ENCODE measurements at places on chromosomes 11 and 22. TPM values are rescaled to one million over a fixed set of nuclear protein-coding genes. Genes with fewer than 3 reads are reported as not detected.

The MUC15 gene
- total RNA-seq: not detected

GRCh38 chr11:113339929-113340589 is 25.7 kb downstream of the TTC12 start:
- no peak for DNase-seq

The MIEF1 gene
- 24.7 TPM for total RNA-seq

DNA sequence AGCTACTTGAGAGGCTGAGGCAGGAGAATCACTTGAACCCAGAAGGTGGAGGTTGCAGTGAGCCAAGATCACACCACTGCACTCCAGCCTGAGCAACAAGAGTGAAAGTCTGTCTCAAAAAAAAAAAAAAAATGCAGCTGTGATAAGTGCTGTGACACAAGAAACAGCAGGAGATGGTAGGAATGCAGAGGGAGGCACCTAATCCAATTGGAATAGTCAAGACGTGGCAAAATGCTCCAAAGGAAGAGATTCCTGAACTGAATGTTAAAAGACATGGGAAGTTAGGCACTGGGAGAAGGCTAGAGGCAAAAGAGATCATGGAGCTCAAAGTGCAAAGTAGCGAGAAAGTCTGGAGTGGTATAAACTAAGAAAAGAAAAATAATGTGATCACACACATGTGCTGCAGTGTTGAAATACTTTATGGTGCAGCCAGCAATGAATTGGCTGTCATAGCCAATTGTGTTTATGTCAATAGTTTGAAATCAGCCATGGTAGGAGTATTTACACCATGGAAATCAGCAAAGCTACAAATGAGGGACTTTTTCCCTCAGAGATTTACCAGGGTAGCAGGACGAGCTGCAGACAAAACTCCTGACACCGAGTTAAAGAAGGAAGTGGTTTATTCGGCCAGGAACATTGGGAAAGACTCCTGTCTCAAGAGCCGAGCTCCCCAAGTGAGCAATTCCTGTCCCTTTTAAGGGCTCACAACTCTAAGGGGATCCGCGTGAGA is 40.9 kb upstream of the LIPT2 start:
- no peak for DNase-seq

The OR4A16 gene
- total RNA-seq: not detected

DNA sequence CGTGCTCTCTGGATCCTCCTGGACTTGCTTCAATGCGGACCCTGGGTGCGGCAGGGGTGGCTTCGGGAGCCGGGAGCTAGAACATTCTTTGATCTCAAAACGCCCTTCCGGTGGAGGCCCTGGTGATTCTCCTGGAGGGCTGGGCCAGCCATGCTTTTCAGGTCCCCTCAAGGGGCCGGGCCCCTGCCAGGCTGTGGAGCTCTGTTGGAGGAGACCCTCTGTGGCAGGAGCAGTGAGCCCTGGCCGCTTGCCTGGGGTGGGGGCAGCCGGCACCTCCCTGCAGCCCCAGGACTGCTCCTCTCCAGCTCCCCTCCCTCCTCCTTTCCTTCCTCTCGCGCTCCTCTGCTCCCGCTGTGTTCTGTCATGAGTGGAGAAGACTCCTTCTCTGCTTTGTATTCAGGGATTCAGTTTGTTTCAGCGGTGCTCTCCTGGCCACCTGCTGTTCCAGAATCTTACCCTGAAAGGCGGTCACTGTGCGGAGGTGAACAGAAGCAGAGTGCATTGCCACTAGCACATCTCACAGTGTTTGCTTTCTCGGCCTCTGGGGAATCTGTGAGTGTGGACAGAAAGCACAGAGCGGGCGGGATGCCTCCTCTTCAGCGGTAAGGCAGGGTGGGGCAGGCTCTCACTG is 289.1 kb downstream of the TBC1D22A start:
- DNase-seq: no peak

DNA sequence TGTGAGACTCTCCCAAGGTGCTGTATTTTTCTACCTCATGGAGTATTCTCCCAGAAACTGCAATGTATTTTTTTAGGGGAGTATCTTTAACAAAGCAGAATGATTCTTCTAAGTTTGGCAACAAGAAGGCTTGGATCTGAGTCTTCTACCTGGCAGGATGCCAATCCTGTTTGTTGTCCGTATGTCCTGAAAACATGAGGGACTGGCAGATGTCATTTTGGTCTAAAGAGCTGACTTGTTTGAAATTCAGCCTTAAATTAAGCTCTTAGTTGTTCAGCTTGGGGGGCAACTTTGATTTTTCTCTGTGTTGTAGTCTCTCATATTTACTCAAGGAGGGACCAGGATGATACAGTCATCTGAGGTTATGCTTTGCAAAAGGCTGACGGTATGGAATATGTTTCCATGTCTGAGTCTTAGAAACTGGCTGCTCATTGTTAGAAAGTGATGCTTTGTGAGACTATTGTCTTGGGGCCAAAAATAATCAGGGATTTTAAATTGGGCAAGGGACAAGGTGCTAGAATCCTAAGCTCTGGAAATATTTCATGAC is 9.3 kb downstream of the MRPL16 start:
- peak; percentile 39 for DNase-seq

The CSF2RB gene
- total RNA-seq: 20.6 TPM

The C11orf86 gene
- not detected for total RNA-seq

- DNase-seq: no peak
Measured at GRCh38 chr22:18970176-18970947, 34.3 kb upstream of the PRODH start.

DNA sequence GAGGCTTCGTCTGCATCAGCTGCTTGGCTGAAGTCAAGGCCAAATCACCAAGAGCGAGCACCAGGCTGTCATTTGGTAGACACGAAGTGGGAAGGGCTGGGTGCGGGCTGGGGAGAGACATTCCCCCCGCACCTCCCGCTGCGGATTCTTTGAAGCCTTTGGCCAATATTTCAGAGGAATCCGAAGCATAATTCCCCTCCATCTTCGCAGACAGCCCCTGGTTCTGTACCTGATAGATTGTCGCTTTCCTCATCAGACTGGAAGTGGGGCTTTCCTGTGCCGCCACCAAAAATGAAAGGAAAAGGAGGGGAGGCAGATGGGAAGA is 15.3 kb downstream of the BLID start:
- peak; percentile 56 for DNase-seq

DNA sequence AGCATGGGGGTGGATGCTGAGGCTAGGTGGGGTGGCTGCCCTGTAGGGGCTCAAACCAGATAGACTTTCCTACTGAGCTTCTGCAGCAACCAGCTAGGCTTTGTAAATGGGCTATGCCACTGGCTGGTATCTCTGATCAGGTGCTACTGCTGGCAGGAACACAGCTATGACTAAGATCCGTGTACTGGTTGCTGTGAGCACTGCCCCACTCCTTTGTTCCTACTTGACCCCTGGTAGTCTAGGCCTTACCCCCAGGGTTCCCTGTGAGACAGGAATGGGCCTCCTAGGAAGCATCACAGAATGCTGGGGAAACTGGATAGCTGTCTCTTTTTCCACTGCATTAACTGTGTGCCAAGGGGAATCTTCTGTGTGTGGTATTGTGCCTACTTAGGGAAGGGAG is 58.4 kb upstream of the GAB2 start:
- peak; percentile 11 for DNase-seq

GRCh38 chr11:67054836-67055523 is 1.7 kb upstream of the RHOD start:
- peak; percentile 65 for DNase-seq

DNA sequence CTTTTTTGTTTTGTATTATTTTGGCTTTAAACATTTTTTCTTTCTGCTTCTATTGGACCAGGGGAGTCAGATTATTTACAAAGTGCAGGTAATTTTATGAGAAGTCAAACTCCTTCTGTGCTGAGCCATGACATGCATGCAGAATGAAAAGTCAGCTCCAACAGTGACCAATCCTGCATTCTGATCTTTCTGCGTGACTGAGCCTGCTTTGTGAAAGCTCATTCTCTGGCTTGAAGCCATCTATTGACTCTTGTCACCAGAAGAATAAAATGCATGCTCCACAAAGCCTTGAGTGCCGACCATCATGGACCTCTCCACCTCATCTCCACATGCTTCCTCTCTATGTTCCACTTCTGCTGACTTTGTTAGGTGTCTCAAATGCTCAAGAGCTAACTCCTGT is 50.2 kb downstream of the MIAT start:
- DNase-seq: no peak

- DNase-seq: no peak
Measured at GRCh38 chr11:133582326-133582725, 50.0 kb upstream of the OPCML start.

GRCh38 chr22:47270463-47271135 is 508.1 kb downstream of the TBC1D22A start:
- no peak for DNase-seq

The NRGN gene
- 33.5 TPM for total RNA-seq

DNA sequence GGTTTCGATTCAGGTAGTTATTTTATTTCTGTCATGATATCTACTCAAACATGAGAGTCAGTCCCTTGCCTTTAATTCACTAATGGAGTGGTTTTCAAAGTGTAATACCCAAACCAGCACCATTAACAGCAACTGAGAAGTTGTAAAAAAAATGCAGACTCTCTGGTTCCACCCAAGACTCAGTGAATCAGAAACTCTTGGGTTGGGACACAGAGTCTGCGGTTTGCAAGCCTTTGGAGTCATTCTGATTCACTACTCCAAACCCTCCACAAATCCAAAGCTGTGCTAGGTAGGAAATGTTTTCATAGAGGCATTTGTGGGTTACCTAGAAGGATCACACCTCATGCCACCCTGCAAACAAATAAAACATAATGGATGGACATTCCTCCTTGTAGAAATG is 340.1 kb downstream of the NTM start:
- no peak for DNase-seq

DNA sequence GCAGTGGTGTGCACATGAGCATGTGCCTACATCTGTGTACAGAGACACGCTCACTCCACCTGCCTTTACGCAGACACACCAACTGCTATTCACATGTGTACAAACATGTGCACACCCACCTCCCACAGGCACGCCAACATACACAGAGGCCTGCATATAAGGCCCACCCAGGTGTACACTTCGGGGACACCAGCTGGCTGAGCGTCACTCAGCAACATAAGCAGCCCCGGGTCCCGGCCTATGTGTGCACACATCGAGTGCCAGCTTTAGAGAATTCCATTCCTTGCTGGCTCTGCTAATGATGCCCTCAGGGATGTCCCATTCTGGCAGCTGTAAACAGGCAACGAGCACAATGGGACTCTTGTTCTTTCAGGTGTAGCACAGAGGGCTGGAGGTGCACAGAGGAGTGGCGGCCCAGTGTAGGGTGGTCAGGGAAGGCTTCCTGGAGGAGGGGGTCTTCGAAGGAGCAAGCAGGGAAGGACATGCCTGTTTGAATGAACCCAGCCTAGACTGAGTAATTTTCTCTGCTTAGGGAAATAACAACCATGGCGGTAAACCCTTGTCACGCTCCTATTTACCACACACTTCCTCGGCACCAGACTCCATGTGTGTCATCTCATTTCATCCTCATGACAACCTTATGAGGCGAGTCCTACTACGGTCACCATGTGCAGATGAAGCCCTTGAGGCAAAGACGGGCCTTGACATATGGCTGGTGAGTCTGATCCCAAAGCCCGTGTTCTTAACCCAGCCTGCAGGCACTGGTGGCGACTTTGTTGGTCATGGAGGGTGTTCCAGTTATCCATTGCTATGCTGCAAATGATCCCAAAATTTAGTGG is 35.1 kb downstream of the RPL3 start:
- no peak for DNase-seq

The FJX1 gene
- 26.6 TPM for total RNA-seq

The PRR33 gene
- not detected for total RNA-seq

The IRAG1 gene
- 0.35 TPM for total RNA-seq

DNA sequence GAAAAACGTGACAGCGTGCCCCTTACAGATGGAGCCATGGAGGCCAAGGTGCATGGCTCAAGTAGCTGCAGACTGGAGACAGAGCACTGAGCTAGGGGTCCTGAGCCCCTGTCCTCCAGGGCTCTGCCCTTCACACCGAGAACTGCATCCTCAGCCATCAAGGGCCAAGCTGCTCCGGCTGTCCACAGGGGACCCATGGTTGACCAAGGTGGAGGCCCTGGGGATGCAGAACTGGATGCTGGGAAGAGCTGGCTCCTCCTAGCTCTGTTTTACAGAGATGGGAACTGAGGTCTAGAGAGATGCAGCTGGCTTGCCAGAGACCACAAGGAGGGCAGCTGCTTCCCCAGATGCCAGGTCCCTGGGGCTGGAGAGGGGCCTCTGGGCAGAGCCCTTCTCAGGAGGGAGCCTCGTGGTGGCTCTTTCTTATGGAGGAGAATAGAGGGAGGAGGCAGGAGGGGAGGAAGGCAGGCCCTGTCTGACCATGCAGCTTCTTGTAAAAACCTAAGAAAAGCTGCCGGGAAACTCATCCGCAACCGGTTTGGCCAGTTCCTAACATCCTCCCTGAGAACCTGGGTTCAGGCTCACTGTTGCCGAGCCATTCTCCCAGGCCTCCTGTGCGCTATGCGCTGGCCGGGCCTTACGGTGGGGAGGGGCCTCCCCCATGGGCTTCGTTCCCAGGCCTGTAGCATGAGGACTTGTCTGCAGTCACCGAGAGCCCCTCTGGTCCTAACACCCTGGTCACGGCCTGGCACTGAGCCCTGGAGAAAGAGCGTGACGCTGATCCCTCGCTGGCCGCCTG is 80.6 kb downstream of the WNT7B start:
- no peak for DNase-seq

GRCh38 chr11:75236062-75236461 is 4.5 kb upstream of the TPBGL start:
- no peak for DNase-seq

DNA sequence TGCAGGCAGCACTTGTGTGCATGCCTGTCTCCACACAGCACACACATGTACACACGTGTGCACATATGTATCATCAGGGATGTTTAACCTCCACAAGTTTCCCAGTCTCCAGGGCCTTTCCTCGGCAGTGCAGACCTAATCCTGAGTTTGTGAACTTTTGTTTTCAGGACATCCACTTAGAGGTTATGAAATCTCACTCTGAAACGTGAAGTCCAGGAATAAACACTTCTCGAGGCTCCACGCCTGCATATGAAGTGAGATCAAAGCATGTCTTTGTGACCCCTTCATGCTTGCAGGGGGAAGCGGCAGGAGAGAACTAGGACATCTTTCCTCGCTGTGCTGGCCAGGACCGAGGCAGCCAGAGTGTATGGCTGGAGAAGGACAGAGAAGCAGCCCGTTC is 3.1 kb downstream of the SHISAL1 start:
- no peak for DNase-seq

- DNase-seq: peak; percentile 65
Measured at GRCh38 chr11:36409152-36409816, 100.8 kb downstream of the TRAF6 start.

DNA sequence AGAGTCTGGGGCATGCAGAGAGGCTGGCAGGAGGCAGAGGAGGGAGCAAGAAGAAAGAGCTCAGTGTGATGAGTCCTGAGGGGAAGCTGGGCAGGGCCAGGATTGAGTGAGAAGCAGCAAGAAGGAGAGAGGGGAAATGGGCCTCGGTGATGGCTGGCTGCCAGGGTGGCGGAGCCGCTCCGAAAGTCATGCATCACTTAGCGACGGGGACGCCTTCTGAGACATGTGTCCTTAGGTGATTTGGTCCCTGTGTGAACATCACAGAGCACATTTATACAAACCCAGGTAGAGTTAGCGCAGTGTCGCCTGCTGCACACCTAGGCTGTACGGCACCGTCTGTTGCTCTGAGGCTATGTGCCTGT is 15.1 kb downstream of the TBC1D22A start:
- DNase-seq: no peak

DNA sequence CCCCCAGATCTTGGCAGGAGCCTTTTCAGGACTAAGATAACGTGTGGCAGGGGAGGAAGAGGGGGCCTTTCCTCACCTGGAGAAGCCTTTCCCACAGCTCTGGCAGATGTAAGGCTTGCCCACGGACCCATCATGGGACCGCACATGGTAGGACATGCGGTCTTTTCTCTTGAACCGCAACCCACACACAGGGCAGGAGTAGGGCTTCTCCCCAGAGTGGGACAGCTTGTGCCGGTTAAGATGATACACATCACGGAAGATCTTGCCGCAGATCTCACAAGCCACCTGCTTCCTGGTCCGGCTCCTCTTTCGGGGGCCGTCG is 1.9 kb downstream of the PATZ1 start:
- no peak for DNase-seq

The TRPM5 gene
- not detected for total RNA-seq

All from endothelial cell of umbilical vein (primary cell).